Stimulated activated CD8-positive, alpha-beta memory T cell treated with anti-CD3 and anti-CD28 coated beads, Interleukin-4, amount 100 ng/mL, for 1 hour (primary cell): ENCODE measurements at places on chromosomes 5 and 9.

- DNase-seq = no peak
These were observed 41.4 kb upstream of the DNAH5 start for GRCh38 chr5:13985731-13986418.

- DNase-seq = no peak
These were observed 37.6 kb upstream of the MAN2A1 start for GRCh38 chr5:109652096-109652495.

GRCh38 chr5:54573812-54574489 lies 56.4 kb downstream of the SNX18 start:
- DNase-seq = no peak

DNA sequence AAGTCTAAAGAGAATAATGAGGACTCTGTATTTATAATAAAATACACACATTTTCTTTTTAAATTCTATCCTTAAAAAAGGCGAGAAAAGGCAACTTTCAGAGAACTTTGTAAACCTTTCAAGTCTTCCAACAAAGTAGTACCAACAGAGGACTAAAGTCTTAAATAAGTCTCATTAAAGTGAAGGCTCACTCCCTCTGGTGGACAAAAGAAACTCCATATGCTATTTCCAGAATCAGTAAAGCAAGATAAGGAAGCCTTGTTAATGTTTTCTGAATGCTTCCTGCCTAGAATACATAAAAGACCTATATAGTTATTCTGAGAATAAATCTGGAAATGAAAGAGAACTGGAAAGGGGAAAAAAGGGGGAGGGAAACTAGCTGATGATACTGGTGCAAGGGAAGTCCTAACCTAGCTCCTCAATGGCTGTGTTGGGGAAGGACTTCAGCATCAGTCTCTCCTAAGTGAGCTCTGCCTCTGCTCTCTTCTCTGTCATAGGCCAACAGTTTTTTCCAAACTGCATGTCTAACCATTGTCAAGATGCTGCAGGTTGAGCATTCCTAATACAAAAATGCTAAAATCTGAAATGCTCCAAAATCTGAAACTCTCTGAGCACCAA lies 7.2 kb downstream of the HMGCS1 start:
- no peak for DNase-seq

- DNase-seq = no peak
These were observed 120.7 kb downstream of the MYO10 start for GRCh38 chr5:16815432-16815831.

- no peak for DNase-seq
These were observed 208.3 kb downstream of the SPATA31D1 start for GRCh38 chr9:82196622-82197441.

- DNase-seq = no peak
These were observed 251.6 kb upstream of the PTGER4 start for GRCh38 chr5:40428126-40428525.

- DNase-seq = no peak
These were observed 24.2 kb upstream of the ELAVL2 start for GRCh38 chr9:23850242-23850689.

DNA sequence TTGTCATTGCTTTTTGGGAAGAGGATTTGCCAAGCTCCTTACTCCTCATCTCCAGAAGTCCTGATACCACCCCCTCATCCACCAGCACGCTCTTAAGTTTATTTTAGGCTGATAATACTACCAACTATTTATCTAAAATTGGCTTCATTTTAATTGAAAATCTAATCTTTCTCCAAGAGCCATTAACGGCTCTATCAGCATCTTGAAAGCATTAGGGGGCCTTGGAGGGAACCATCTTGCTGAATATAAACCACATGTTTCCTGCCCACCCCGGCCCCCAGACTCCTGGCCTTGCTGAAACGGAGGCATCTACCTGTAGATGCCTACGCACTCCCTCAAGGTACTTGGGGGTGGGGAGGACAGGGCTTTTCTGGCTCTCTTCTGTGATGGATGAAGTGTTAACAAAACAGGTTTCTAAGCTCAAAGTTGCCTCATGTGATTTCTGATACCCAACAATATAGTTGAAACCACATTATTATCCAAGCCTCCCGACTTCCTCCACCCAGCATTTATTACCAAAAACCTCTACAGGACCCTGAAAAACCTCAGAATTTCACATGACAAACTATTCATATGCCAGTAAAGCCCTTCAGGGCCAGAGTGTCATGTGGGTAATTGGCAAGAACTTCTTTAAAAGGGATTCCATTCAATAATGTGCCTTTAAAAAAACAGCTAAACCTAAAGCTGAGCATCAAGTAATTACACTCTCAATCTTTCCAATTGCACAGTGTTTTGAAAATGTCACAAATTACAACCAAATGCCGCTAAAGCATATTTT lies 96.7 kb downstream of the SAXO1 start:
- no peak for DNase-seq

- no peak for DNase-seq
These were observed 70.7 kb upstream of the GNE start for GRCh38 chr9:36328798-36329411.

GRCh38 chr9:118618084-118618483 lies 751.2 kb downstream of the BRINP1 start:
- DNase-seq = no peak

DNA sequence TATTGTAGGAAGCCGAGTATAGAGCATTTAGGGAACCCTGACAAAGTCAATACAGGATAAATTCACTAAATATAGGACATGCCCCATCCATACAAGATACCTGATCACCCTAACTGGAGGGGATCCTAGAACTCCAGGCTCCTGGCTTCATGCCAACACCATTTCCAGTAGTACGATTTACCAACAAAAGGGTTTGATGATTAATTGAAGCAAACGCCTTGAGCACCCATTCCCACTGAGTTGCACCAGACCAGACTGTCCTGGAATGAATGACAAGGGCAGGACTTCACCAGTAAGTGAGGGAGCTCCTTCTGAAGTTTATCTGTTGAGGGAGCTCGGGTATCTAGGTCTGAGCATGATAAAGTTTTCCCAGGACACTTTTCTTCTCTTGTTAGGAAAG lies 327.2 kb upstream of the MSX2 start:
- no peak for DNase-seq

GRCh38 chr5:140602147-140602546 lies 30.8 kb downstream of the CD14 start:
- DNase-seq = no peak

DNA sequence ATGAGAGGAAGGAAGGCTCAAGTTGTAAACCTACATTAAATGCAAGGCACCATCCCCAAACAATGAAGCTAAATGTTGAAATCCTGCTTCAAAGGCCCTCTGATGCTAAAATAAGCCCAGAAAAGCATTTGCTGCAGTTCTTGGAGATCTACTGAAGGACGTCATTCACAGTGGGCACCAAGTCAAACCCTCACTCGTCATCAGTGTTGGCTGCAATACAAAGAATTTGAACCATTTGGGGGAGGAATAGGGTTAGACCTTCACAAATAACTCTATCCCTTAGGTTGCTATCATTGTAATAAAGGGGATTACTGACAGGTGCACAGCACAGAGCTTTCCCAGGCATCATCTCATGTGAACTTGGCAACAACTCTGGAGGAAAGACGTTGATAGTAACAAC lies 9.3 kb upstream of the MEGF9 start:
- no peak for DNase-seq

GRCh38 chr5:90560771-90561170 lies 2.2 kb downstream of the ADGRV1 start:
- DNase-seq = no peak

- DNase-seq = no peak
These were observed 89.5 kb downstream of the EPB41L4A start for GRCh38 chr5:112329419-112330090.

- no peak for DNase-seq
These were observed 110.5 kb downstream of the JMY start for GRCh38 chr5:79346420-79346824.

GRCh38 chr9:136088481-136088938 lies 6.6 kb downstream of the NACC2 start:
- DNase-seq = no peak

GRCh38 chr5:42995360-42995751 lies 44.8 kb downstream of the ANXA2R start:
- DNase-seq = no peak

GRCh38 chr9:1962588-1963106 lies 52.5 kb upstream of the SMARCA2 start:
- no peak for DNase-seq

- no peak for DNase-seq
These were observed 235.1 kb upstream of the ADAMTSL1 start for GRCh38 chr9:18238752-18239447.

GRCh38 chr9:95627802-95628201 lies 111.0 kb upstream of the PTCH1 start:
- no peak for DNase-seq

DNA sequence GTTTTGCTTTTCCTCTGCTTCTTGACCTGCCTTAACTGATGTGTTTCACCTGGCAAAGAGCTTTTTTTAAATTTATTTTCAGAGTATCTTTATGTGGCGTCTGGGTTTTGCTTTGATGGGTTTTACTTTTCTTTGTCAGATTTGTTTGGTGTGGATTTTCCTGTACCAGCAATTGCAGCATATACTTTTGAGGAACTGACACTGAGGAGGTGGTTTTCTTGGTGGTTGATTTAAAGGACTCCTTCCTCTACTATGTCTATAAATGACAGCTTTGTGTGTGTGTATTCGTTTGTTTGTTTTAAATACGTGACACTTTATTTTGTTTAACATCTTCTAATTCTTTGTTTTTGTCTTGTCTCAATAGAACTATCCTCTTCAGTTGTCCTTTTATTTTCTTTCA lies 1071.9 kb upstream of the ARRDC3 start:
- DNase-seq = no peak

DNA sequence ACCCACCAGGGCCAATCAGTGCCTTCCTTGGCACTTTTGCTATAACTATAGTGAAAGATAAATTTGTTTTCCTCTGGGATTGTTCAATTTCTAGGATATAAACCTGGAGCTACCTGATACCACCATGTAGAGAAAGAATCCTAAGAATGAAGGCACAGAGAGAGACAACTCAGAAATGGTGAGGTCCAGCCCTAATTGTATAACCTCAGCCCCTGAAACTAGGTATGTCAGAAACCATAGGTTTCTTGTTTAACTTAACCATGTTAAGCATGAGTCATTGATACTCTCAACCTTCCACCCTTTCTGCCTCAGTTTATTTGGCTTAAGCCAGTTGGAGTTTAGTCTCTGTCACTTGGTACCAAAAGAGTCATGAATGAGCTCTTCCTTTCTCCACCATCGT lies 4.6 kb upstream of the SPZ1 start:
- no peak for DNase-seq

DNA sequence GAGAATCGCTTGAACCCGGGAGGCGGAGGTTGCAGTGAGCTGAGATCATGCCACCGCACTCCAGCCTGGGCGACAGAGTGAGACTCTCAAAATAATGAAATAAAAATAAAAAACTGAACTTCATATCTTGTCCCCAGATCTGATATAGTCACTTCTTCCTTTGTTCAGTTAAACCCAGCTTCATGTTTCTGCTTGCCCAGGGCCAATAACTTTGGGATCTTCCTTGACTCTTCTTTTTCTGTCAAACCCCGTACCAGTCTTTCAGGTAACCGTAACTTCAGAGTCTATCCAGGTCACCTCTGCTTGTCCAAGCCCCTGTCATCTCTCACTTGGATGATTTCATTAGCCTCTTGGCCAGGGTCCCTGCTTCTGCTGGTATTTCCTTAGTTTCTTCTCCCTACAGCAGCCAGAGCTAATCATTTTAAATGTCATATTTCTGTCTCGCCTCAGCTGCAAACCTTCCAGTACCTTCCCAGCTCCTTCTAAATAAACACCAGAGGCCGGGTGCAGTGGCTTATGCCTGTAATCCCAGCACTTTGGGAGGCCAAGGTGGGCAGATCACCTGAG lies 19.7 kb upstream of the ABL1 start:
- DNase-seq = no peak

- DNase-seq = no peak
These were observed 1.1 kb downstream of the MAMDC2 start for GRCh38 chr9:70044490-70045307.

DNA sequence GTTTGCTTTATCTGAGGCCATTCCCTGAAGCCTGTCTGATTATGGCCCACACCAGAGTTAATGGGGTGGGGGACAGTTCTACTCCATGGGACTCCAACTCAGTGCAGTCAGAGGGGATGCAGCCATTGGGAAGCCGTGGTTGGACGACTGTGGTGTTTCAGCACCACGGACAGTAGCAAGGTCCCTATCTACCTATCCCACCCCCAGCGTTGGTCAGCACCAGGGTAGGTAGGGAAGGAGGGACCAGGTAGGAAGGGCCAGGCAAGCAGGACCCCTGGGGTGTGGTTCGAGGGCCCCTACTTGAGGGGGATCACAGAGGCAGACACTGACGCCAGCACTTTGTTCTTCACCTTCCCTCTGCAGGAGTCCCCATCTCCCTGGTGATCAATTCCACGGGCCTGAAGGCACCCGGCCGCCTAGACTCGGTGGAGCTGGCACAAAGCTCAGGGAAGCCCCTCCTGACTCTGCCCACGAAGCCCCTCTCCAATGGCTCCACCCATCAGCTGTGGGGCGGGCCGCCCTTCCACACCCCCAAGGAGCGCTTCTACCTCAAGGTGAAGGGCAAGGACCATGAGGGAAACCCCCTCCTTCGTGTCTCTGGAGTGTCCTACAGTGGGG lies 33.2 kb downstream of the HMCN2 start:
- DNase-seq = no peak

- DNase-seq = no peak
These were observed 157.7 kb upstream of the SLC24A2 start for GRCh38 chr9:19946441-19947109.

DNA sequence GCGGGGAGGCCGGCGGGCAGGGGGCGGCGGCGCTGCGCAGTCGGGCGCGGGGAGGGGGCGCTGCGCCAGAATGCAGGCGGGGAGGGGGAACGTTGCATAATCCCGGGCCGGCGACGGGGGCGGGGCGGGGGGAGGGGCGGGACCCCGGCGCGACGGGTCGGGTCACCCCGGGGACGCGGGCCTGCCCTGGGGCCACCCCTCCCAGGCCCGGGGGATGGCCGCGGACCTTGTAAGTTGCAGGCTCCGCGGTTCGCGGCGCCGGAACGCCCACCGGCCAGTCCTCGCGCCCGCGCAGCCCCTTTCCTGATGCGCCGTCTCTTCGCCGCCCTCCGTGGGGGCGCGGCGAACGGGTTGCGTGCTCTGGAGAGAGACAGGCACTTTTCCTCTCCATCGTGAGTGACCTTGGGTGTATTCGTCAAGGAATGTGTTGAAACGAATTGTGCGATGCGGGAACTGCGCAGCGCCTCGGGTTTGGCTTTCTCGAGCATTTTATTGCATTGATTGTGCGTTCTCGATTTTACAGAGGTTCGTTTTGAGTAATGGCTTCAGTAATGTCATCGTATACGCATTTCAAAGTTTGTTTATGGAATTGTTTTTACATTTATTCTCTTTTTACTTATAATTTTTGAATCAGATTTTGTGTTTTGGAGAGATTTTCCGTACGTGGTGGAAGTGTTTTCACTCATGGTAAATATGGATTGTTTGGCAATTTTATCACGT lies 802 bp downstream of the SPIN1 start:
- no peak for DNase-seq

GRCh38 chr9:69223605-69224004 lies 49.5 kb downstream of the TJP2 start:
- DNase-seq = no peak

DNA sequence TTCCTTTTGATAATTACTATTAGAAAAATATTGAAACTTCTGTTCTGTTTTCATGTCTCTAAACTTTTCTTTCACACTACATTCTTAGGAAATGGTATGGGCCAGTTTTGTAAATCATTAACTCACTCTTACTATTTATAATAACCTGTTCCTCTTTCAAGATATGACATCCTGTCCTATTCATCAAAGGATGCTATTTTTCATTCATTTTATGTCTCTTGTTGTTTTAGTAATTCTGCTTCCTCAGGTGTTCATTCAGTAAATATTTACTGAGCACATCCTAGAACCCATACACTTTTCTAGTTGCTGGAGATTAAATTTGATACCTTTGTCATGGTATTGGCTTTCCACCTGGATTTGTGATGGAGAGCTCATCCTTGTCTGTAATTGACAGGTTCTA lies 58.0 kb downstream of the GDA start:
- no peak for DNase-seq
